ENCODE measurements at places on chromosomes 1 and 21.

DNA sequence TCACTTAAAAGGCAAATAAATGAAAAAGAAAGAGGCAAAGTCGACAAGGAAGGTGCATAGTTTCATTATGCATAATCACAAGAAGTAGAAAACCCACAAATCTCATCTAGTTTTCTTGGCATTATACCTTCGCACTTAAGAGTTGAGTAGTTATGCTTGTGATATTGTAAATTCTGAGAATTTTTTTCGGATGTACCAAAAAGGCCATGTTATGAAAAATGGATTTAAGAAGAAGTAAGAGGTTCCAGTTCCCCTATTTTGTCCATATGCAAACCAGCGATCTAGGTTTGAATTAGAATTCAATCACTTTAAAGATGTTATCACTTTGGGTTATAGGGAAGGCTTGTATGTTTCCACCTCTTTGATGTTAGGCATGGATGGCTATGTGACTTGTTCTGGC, 7.9 kb upstream of the ERICH3 start:
- no peak for DNase-seq

DNA sequence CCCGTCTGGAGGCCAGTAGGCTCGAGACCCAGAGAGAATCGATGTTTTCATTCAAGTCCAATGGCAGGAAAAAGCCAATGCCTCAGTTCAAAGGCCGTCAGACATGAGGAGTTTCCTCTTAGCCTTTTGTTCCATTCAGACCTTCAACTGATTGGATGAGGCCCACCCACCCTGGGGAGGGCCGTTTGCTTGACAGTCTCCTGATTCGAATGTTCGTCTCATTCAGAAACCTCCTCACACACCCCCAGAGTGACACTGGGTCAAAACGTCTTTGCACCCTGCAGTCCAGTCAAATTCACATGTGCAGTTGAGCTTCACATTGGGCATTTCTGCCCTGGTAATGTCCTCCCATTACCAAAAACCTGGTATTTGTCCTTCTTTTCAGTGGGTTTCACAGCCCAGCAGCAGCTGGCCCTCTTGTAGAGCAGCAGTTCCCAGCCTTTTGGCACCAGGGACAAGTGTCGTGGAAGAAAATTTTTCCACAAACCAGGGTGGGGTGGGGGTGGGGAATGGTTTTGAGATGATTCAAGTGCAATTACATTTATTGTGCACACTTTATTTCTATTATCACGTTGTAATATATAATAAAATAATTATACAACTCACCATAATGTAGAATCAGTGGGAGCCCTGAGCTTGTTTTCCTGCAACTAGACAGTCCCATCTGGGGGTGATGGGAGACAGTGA, 40.1 kb downstream of the RSPH1 start:
- no peak for DNase-seq

- no peak for DNase-seq
Measured at GRCh38 chr1:202069662-202070061, 53.1 kb upstream of the GPR37L1 start.

DNA sequence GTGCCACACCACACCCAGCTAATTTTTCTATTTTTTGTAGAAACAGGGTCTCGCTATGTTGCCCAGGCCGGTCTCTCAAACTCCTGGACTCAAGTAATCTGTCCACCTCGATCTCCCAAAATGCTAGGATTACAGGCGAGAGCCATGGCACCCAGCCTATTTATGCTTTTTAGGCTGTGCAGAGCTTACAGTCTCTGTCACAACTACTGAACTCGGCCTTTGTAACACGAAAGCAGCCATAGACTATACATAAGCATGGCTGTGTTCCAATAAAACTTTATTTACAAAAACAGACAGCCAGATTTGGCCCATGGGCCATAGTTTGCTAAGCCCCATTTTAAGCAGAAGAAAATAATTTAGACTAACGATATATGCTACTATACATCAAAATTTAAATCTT, 54.4 kb downstream of the NID1 start:
- DNase-seq: no peak

Measured in fibroblast of the aortic adventitia (primary cell).